ENCODE measurements at places on chromosomes 5 and 9.

DNA sequence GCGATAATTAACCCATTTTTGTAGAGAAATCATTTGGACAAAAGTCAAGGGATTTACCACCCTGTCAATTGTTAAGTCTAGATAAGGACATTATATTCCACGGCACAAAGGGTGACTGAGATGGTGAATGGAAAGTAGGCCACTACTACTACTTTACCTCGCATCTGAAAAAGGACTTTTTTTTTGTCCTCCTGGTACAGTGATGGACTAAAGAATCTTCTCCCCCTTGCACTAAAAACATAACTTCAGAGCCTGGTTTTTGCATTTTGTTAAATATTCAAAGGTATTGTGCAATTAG is 147.5 kb downstream of the EBF1 start:
- DNase-seq: no peak

DNA sequence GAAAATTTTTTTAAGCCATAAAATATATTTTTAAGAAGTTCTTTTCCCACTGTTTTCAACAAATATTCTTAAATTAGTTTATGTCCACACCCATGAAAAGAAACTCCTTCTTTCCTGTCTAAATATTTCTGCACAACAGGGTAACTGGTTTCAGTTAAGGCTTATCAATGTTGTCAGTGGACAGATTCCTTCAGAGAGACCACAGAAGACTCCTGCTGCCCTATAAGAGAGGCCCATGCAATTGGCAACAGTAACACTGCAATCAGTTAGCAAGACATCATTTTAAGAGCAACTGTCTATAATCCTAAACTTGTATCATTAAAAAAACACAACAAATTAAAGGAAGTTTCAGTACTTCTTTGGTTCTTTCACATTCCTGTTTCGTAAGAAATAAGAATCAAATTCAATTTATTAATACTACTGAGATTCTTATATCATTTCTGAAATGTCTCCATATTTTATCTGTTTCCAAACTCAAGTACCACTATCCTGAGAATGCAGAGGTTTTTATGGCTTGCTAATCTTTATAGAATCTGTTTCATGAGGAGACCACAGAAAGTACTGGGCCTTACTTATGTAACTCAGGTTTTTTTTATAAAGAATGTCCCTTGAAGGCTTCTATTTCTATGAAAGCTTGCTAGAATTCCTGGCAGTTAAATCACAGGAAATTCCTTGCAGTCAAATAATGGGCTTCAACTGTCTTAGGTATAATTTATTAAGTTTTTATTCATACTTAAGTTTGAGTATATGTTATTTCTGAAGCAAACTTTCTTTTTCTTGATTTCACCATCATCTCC is 240.2 kb downstream of the RFX3 start:
- DNase-seq: no peak

DNA sequence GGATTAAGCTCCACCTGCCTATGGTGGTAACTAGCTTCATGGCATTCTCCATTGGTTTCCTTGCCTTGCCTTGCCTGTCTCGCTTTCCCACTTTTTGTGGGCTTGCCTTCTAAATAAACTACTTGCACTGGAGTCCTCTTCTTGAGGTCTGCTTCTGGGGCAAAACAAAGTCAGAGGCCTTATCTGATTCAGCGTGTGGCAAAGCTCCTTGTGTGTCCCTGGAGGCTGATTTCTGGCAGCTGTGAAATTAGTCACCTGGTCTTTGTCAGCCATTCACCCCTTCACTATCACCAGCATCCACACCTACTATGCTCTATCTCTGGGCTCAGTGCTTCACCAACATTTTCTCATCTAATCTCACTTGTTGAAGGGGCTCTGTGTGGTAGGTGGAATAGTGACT is 176.2 kb downstream of the SEC61B start:
- DNase-seq: no peak

DNA sequence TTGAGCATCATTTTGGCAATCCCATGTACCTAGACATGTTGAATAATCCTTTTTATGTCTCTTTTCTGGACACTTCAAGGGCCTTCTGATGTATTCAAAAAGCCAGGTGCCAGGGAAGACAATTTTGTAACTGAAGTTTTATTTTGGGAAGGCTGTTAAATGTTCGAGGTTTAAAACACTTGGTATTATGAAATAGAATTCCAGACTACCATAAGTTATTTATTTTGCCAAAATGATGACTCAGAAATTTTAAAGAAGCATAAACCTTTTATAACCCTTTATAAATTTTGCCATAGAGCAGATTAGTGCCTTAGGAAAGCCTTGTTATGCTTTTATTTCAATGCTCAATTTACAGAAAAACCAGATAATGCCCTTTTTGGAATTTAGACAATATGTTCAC is 30.3 kb upstream of the UHRF2 start:
- no peak for DNase-seq

DNA sequence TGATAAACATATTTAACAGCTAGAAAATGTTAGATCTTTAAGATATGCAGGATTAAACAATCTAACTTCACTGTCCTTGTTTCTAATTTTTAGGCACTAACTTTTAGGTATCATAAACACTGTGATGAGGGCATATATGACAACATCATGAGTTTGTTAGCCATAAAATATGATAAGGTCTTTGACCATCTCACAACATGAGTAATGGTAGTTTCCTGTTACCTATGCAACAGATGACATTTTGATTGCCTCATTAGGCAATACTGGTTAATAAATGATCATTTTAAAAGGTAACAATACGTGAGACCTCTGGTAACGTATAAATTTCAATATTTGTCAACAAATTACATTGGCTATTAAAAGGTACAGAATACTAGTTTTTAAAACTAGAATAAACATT is 613.5 kb downstream of the PDE4D start:
- no peak for DNase-seq

- no peak for DNase-seq
Measured at GRCh38 chr5:88736494-88736893, 146.5 kb downstream of the MEF2C start.

- no peak for DNase-seq
Measured at GRCh38 chr9:91726406-91727100, 223.5 kb downstream of the ROR2 start.

GRCh38 chr9:112905084-112905483 is 14.4 kb upstream of the SLC46A2 start:
- no peak for DNase-seq

- no peak for DNase-seq
Measured at GRCh38 chr5:66741394-66741793, 145.2 kb downstream of the MAST4 start.

DNA sequence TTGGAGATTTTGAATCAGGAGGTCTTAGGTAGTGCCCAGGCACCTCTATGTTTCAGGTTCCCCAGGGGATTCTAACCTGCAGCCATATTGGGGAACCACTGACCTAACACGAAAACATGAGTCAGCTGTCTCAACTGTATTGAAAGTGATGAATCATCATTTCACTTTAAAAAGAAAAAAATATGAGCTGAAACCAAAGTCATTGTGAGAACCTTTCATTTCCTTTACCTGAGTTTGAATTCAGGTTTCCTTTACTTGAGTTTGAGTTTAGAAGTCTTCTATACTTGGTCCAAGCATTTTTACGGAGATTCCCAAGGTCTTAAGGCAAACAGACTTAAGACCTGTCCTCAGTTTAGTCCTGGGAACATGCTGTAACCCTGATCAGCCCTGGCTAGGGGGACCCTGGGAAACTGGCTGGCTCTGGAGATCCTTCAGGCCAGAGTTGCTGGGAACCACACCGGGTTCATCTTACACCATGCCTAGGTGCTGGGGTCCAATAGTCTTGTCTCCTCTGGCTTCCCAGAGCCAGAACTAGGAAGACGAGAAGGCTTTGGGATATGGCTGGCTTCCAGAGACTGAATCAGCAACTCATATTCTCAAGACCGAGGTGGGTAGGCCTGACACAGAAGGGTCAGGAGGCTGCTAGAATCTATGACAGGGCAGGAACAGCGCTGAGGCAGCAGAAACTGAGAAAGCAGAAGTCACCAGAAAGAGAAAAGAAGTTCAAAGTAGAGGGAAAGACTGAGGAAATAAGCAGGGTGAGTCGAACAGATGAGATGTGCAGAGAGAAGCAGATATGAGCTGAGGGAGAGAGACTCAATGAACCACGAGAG is 16.4 kb upstream of the PDCD1LG2 start:
- no peak for DNase-seq

DNA sequence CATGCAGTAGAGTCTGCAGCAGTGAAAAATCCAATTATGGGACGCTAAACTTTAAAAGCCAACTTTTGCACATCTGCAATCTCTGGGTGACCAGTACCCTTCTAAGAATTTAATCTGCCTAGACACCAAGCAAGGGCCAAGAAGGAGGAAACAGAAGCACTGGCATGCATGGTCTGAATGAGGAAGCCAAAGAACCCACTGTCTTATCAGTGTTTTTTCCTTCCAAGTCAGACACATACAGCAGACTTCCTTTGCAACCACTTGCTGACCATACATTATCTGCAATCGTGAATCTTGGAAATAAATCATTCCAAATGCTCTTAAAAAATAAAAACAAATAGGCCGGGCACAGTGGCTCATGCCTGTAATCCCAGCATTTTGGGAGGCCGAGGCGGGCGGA is 65.9 kb downstream of the DEPDC1B start:
- no peak for DNase-seq

- DNase-seq: no peak
Measured at GRCh38 chr9:95026148-95026524, 291.4 kb downstream of the FANCC start.

GRCh38 chr5:50969151-50970031 is 303.0 kb downstream of the PARP8 start:
- no peak for DNase-seq

GRCh38 chr9:135267191-135267809 is 179.8 kb downstream of the OLFM1 start:
- no peak for DNase-seq

DNA sequence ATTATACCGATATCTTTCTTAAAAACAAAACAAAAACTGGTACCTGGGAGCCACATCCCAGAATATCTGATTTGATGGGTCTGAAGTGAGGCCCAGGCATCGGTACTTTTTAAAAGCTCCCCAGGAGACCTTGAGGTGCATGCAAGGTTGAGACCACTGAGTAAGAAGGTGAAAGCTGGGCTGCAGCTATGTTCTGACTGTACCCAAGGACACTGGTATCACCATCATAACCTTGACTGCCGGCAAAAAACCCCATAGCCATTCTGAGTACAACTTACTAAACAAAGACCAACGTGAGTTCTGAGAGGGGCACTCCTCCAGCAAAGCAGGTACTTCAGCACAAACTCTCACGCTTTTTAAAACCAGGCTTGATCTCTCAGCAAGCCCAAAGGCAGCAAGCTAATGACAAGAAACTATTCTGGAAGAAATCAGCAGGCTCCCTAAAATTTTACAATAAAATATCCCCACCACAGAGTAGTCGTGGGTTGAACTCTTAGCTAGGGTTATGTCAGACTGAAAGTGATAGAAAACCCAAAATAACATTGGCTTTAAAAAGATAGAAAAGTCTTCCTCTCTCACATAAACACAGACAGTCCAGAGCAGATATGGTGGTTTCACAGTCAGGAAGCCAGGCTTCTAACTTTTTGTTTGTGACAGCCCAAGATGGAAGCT is 263.9 kb downstream of the SAXO1 start:
- DNase-seq: no peak

DNA sequence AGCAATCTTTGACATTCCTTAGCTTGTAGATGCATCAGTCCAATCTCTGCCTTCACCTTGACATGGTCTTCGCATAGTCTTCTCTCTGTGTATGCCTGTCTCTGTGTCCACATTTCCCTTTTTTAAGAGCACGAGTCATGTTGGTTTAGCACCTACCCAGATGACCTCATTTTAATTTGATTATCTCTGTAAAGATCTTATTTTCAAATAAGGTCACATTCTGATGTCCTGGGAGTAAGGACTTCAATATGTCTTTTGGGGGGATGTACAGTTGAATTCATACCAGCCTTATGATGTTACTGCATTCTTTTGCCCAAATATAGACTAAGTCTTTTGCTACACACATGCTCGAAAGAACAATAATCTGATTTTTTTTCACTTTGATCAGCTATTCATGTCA is 6.9 kb downstream of the KCTD16 start:
- no peak for DNase-seq

GRCh38 chr5:31196309-31196708 is 2.8 kb downstream of the CDH6 start:
- DNase-seq: no peak

GRCh38 chr5:179780362-179780761 is 13.4 kb upstream of the LTC4S start:
- no peak for DNase-seq

- DNase-seq: no peak
Measured at GRCh38 chr9:125075997-125076396, 67.3 kb downstream of the SCAI start.

GRCh38 chr5:125125031-125125823 is 378.8 kb upstream of the ZNF608 start:
- DNase-seq: no peak

GRCh38 chr9:21205204-21205603 is 1.7 kb downstream of the IFNA10 start:
- DNase-seq: no peak

- DNase-seq: peak; percentile 57
Measured at GRCh38 chr5:126339215-126339805, 83.9 kb upstream of the GRAMD2B start.

GRCh38 chr9:121996783-121997182 is 96.3 kb downstream of the TTLL11 start:
- DNase-seq: no peak

- no peak for DNase-seq
Measured at GRCh38 chr9:17905781-17906175, 326.9 kb downstream of the SH3GL2 start.

DNA sequence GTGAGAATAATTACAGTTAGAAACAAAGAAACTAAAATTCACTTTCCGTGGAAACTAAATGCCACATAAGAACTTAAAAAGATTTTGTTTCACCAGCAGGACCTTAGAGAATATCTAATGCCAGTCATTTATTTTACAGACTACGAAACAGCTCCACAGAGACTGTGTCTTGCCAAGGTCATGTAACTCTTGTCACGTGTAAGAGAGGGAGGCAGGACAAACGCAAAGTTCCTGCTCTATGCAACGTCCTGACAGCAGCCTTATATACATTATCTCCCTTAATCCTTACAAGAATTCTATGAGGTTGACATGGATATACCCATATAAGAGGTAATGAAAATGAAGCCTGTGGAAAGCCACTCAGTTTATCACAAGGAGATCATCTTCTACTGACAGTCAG is 39.4 kb downstream of the CTNNAL1 start:
- DNase-seq: no peak

All from stimulated activated CD4-positive, alpha-beta T cell treated with anti-CD3 and anti-CD28 coated beads, Interleukin-1b, Interleukin-23, amount 100 ng/mL, for 4 hours (primary cell).